Activated CD4-positive, alpha-beta memory T cell treated with anti-CD3 and anti-CD28 coated beads for 36 hours (primary cell): ENCODE measurements at places on chromosomes 1 and 21.

- H3K27ac ChIP-seq: no peak overlapping the region
- no peak overlapping the region for H3K4me3 ChIP-seq
- H3K4me1 ChIP-seq: no peaks in the 10 kb centered on the region
These were observed 273.1 kb downstream of the MATN1 start for GRCh38 chr1:30450148-30450817.

GRCh38 chr1:91854852-91855534, 31.0 kb downstream of the TGFBR3 start:
- H3K4me1 ChIP-seq: peaks cover 3% of the 10 kb centered on the region
- DNase-seq: no peak
- no peak overlapping the region for H3K4me3 ChIP-seq
- H3K27ac ChIP-seq: no peak overlapping the region
- no peaks in the 10 kb centered on the region for H3K27me3 ChIP-seq
- peaks cover 5% of the 10 kb centered on the region for H3K36me3 ChIP-seq

GRCh38 chr1:37001703-37002102, 32.6 kb downstream of the GRIK3 start:
- H3K27me3 ChIP-seq: peaks cover 5% of the 10 kb centered on the region
- no peaks in the 10 kb centered on the region for H3K36me3 ChIP-seq
- no peak for DNase-seq
- H3K4me1 ChIP-seq: no peaks in the 10 kb centered on the region

DNA sequence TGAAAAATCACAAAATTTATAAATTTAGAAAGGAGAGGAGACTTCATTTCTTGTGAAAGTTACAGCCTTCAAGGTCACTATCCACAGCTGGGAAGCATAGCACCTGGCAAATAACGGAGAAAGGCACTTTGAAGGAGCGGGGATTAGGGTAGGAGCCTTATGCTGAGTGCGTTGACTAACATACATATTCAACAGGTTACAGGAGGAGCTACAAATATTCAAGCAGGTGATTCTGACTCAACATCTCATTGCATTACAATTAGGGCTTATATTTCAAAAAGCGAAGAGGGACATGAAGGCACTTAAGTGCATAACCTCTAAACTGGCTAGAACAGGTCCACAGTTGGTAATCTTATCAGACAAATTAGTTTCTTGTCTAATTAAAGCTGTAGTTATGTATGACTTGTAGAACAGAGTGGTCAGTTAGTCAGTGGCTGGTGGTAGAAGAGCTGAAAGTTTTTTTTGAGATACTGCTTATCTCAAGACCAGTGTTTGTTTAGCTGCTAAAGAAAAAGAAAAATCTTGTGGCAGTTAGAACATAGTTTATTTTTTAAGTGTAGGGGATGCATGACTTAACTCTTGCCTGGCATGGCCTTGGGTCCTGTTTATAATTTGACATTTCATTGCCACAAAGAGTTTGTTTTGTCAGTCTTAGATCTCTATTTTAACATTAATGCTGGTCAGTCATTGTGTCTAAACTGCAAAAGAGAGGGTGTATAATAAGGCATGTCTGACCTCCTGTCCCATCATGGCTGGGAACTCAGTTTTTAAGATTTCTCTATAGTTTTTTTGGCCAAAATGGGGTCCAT, 311.5 kb downstream of the DUSP10 start:
- DNase-seq: no peak
- H3K4me3 ChIP-seq: no peak overlapping the region
- peaks cover 7% of the 10 kb centered on the region for H3K27me3 ChIP-seq
- no peaks in the 10 kb centered on the region for H3K36me3 ChIP-seq
- H3K27ac ChIP-seq: no peak overlapping the region

- H3K4me3 ChIP-seq: no peak overlapping the region
- no peaks in the 10 kb centered on the region for H3K36me3 ChIP-seq
- H3K27ac ChIP-seq: no peak overlapping the region
- no peaks in the 10 kb centered on the region for H3K27me3 ChIP-seq
- DNase-seq: no peak
- H3K4me1 ChIP-seq: peaks cover 2% of the 10 kb centered on the region
These were observed 11.0 kb downstream of the IBA57 start for GRCh38 chr1:228176461-228177182.
